Renal cortex interstitium (tissue), 15 donors: ENCODE measurements at places on chromosomes 12 and 14. TPM values are rescaled to one million over a fixed set of nuclear protein-coding genes. Genes with fewer than 3 reads are reported as not detected.
A peak's percentile ranks its signal among the peaks of the same experiment; 100 is the strongest.

DNA sequence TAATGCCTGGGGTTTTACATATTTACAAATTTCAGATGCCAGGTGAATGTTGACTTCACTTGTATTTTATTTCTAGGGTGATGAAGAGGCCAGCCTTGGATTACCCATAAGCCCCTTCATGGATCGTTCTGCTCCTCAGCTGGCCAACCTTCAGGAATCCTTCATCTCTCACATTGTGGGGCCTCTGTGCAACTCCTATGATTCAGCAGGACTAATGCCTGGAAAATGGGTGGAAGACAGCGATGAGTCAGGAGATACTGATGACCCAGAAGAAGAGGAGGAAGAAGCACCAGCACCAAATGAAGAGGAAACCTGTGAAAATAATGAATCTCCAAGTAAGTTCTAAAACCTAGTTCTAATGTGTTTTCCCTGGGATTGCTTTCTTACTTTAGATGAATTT lies 41.3 kb upstream of the SLCO1C1 start:
- DNase-seq: no peak

DNA sequence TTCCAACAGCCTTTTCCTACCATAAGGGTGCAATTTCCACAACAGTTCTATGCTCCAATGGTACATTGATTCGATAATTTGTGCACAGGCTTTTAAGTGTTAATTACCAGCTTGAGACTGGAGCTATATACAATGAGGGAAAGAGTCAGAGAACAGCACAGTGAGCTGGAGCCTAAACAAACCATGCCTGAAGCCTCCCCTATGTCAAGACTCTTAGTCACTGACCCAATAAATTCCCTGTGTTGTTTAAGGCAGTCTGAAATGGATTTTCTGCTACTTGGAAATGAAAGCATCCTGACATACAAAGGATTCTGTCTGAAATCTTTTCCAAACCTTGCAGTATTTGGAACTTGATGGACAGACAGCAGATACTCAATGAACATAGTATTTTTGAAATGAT lies 149.0 kb downstream of the EFCAB11 start:
- DNase-seq: no peak

GRCh38 chr12:125104982-125105381 lies 39.7 kb downstream of the AACS start:
- no peak for DNase-seq

- no peak for DNase-seq
Measured at GRCh38 chr12:95710386-95710785, 80.2 kb downstream of the NTN4 start.

DNA sequence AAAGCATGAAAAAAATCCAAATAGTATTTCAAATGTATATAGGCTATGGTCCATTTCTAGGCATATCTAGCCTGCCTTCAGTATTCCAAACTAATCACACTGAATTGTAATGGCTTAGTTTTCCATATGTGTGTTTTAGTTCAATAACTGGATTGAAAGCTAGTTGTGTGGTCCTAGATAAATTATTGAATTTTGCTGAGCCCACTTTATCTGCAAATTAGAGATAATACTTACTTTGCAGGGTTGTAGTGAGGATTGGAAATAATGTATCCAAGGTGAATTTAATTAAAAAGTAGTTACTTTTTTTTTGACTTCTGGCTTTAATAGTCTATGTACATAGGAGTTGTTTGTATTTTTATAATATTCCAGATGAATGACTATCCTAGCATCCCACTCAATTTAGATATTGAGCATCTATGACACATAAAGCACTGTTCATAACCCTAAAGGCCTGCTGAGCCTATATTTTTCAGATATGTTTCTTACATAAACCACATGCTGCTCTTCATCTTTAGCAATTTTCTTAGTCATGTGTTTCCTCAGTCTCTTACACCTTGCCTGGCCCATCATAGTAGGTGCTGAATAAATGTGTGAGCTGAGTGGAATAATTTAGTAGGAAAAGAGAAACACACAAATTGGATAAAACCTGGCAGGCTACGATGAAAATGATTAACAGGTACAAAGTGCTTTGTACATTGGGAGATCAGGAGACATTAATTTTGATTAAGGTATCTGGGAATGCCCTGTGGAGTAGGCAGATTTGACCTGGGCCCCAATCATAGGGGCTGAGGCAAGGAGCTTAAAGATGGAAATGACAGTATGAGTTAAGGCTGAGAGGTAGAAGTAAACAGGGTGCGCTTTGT lies 1.1 kb upstream of the ATP23 start:
- no peak for DNase-seq

GRCh38 chr14:100332797-100333196 lies 9.7 kb downstream of the SLC25A47 start:
- peak; percentile 20 for DNase-seq

Gene KRT6C
- polyA plus RNA-seq: not detected

Gene CCDC177
- 0.09 TPM for polyA plus RNA-seq

Gene SELPLG
- polyA plus RNA-seq: 2.3 TPM

Gene DEGS2
- 7.9 TPM for polyA plus RNA-seq
